ENCODE measurements at places on chromosomes 3 and 15.

- no peak for DNase-seq
These were observed 31.0 kb downstream of the MITF start for GRCh38 chr3:69770219-69770618.

GRCh38 chr3:144480416-144480919, 508.8 kb downstream of the DIPK2A start:
- no peak for DNase-seq

DNA sequence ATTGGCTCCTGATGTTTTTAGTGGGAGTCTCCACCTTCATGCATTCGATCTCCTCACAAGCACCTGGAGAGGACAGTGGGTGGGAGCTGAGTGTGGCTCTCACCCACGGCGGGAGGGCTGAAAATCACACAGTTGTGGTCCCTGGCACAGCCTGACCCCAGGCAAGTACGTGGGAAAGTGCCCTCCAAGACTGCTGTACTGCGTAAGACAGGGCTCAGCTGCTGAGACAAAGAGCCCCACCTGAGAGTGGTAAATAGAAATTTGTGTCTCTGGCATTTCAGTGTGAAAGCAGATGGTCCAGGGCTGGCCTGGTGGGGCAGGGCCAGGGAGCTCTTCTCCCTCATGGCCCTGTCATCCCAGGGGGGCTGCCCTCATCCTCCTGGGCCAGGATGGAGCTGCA, 77.4 kb upstream of the IQSEC1 start:
- DNase-seq, result no peak

DNA sequence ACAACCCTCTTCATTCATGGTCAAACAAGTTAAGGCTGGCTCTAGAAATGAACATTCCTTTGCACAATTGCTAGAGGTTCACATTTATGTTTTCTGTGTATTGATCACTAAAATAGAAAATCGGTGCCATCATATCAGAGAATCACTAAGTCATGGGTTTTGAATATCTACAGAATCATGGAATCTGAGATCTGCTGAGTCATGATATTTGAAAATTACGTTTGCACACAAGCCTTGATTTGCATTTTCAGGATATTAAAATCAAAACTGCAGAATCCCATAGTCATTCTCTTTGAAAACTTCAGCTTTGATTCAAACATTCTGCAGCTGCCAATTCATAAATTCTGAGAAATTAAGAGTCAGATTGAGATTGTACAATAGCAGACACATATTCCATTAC, 26.1 kb upstream of the CHRNA7 start:
- no peak for DNase-seq

GRCh38 chr3:111890051-111890580, 31.1 kb downstream of the PHLDB2 start:
- DNase-seq, result no peak

DNA sequence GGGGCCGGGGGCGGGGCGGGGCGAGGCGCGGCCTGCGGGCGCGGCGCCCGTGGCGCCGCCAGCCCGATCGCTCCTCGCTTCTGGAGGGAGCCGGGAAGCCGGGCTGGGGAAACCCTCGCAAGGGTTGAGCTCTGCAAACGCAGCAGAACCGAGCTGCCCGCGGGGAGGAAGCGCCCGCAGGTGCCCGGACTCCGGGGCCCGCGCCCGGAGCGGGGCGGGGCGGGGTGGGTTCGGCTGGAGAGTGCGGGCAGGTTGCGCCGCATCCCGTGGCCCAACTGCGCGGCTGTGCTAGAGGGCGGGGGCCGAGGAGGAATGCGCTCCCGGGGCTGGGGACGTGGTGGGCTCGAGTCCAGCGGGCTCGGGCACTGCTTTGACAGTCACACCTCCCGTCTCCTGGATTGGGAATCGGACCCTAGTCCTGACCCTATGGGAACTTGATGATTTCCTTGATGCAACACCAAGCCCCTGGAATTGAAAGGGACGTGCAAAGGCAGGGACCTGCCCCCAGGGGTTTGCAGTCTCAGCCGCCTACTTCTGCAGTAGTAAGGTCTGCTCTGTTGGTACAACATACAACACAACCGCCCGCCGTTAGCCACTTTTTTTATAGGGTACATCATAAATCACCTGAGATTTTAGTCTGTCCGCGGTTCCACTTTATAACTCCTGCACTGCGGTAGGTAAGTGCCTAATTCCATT, 34.3 kb downstream of the ZBTB38 start:
- DNase-seq, result peak; percentile 56

GRCh38 chr3:121998030-121998580, 23.9 kb downstream of the ILDR1 start:
- DNase-seq, result no peak

GRCh38 chr3:148903022-148903442, 37.9 kb downstream of the CPA3 start:
- DNase-seq, result no peak

GRCh38 chr15:52923626-52924025, 133.5 kb upstream of the ONECUT1 start:
- DNase-seq, result no peak

All from activated CD4-positive, alpha-beta memory T cell treated with anti-CD3 and anti-CD28 coated beads, Interleukin-2, amount 10 ng/mL, durations not matched to agents 7 days and 5 days (primary cell).